ENCODE measurements at places on chromosomes 4 and X. TPM values are rescaled to one million over a fixed set of nuclear protein-coding genes. Genes with fewer than 3 reads are reported as not detected.

The UGT8 gene
- total RNA-seq, result 15.0 TPM

The ACE2 gene
- total RNA-seq, result not detected

The AMMECR1 gene
- 4.8 TPM for total RNA-seq

The HSFX1 gene
- total RNA-seq, result 2.3 TPM

The MAGED4B gene
- total RNA-seq, result 112 TPM

The CT47B1 gene
- total RNA-seq, result not detected

The SPON2 gene
- 5.1 TPM for total RNA-seq

The ABCG2 gene
- 24.7 TPM for total RNA-seq

The ASB9 gene
- total RNA-seq, result 1.2 TPM

The CSAG1 gene
- not detected for total RNA-seq

The TRAM1L1 gene
- total RNA-seq, result 24.5 TPM

The POU3F4 gene
- 20.8 TPM for total RNA-seq

The ZCCHC4 gene
- 16.6 TPM for total RNA-seq

The GPR173 gene
- total RNA-seq, result 27.0 TPM

The HELT gene
- total RNA-seq, result 1.6 TPM

The PARM1 gene
- total RNA-seq, result 35.3 TPM

The FAAH2 gene
- total RNA-seq, result 6.2 TPM

The PSAPL1 gene
- not detected for total RNA-seq

The CENPVL3 gene
- 10.4 TPM for total RNA-seq

The LONRF3 gene
- 3.7 TPM for total RNA-seq

The WDFY3 gene
- total RNA-seq, result 162 TPM

The GPM6B gene
- 455 TPM for total RNA-seq

The DUX4 gene
- not detected for total RNA-seq

The GLRA2 gene
- 52.4 TPM for total RNA-seq

The NCAPG gene
- total RNA-seq, result 12.2 TPM

The GAR1 gene
- 6.2 TPM for total RNA-seq
